ENCODE measurements at places on chromosomes 5 and 9.

- DNase-seq: no peak
These were observed 186.8 kb downstream of the ZNF462 start for GRCh38 chr9:107049803-107050184.

- no peak for DNase-seq
These were observed 412.6 kb upstream of the CTNND2 start for GRCh38 chr5:12316812-12317211.

DNA sequence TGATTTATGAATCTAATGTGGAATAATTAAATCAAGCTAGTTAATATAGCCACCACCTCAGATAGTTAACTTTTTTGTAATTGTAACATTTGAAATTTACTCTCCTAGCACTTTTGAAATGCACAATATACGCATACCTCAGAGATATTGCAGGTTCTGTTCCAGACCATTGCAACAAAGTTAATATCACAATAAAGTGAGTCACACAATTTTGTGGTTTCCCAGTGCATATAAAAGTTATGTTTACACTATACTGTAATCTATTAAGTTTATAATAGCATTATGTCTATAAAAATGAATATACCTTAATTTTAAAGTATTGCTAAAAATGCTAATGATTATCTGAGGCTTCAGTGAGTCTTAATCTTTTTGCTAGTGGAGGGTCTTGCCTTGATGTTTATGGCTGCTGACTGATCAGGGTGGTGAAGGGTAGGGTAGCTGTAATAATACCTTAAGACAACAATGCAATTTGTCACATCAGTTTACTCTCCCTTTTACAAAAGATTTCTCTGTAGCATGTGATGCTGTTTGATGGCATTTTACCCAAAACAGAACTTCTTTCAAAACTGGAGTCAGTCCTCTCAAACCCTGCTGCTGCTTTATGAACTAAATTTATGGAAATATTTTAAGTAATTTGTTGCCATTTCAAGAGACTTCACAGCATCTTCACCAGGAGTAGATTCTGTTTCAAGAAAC, 235.1 kb upstream of the ADAMTSL1 start:
- peak; percentile 62 for DNase-seq

GRCh38 chr5:110179321-110179720, 489.6 kb downstream of the MAN2A1 start:
- DNase-seq: no peak

DNA sequence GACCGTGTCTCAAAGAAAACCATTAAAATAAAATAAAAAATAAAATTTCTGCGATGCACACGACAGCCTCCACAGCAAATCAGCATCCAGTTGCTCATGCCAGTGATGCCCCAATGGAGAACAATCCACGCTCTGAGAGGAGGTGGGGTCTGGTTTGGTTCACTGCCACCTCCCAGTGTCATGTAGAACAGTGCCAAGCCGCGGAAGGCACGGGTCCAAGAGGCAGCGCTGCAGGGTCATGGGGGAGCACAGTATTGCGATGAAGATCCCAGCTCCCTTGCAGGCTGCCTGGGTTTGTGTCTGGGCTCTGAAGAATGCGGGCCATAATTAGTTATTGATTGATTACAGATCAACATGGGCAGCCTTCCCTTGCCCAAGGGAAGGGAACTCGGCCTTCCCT, 6.1 kb upstream of the CACFD1 start:
- no peak for DNase-seq

GRCh38 chr5:24365406-24365805, 279.4 kb downstream of the CDH10 start:
- no peak for DNase-seq

- DNase-seq: no peak
These were observed 655.2 kb upstream of the FAM174A start for GRCh38 chr5:99879791-99880511.

GRCh38 chr5:83470526-83471404, 779 bp upstream of the VCAN start:
- DNase-seq: no peak

DNA sequence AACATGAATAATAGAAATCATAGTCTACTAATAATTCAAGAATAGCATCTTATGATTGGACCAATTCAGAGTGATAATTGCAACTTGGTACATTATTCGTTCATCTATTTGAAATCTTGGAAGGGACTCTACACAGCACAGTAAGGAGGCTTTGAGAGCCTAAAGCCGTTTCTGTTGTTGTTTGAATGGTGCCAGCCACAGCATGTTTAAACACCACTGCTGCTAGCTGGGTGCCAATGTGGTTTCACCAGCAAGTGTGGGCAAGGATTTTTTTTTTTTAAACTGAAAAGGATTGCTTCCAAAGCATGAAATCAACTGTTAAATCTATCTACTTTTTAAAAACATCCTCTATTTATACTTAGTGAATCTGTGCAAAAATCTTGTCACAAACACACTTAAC, 253.9 kb upstream of the MAP3K1 start:
- DNase-seq: no peak

GRCh38 chr5:31122998-31123951, 70.2 kb upstream of the CDH6 start:
- no peak for DNase-seq

GRCh38 chr5:152477536-152477935, 72.5 kb upstream of the NMUR2 start:
- DNase-seq: no peak

- DNase-seq: no peak
These were observed 29.8 kb downstream of the CORO2A start for GRCh38 chr9:98162613-98163012.

GRCh38 chr9:123455187-123455586, 99.2 kb downstream of the CRB2 start:
- no peak for DNase-seq

- no peak for DNase-seq
These were observed 164.9 kb downstream of the AP3B1 start for GRCh38 chr5:78129597-78129996.

GRCh38 chr5:90557391-90557790, 1.2 kb upstream of the ADGRV1 start:
- no peak for DNase-seq
